Upper lobe of right lung (tissue), 1 donor: ENCODE measurements at places on chromosomes 5 and 9. TPM values are rescaled to one million over a fixed set of nuclear protein-coding genes. Genes with fewer than 3 reads are reported as not detected.

- H3K27ac ChIP-seq = no peak overlapping the region
- no peaks in the 10 kb centered on the region for H3K27me3 ChIP-seq
- DNase-seq = no peak
- H3K36me3 ChIP-seq = no peaks in the 10 kb centered on the region
Measured at GRCh38 chr5:91928754-91929521, 545.8 kb upstream of the ARRDC3 start.

GRCh38 chr5:101728933-101729332 lies 567.2 kb downstream of the SLCO4C1 start:
- H3K27ac ChIP-seq = no peak overlapping the region
- no peaks in the 10 kb centered on the region for H3K36me3 ChIP-seq
- H3K4me3 ChIP-seq = no peak overlapping the region
- DNase-seq = no peak

- no peak overlapping the region for H3K27ac ChIP-seq
- H3K4me1 ChIP-seq = no peaks in the 10 kb centered on the region
- H3K27me3 ChIP-seq = no peaks in the 10 kb centered on the region
- H3K36me3 ChIP-seq = no peaks in the 10 kb centered on the region
- H3K4me3 ChIP-seq = no peak overlapping the region
Measured at GRCh38 chr9:116312221-116312620, 158.6 kb downstream of the PAPPA start.

The HTR4 gene
- 0.43 TPM for total RNA-seq

The TRIM41 gene
- total RNA-seq = 26.9 TPM

- H3K4me1 ChIP-seq = no peaks in the 10 kb centered on the region
- H3K4me3 ChIP-seq = no peak overlapping the region
- no peak for DNase-seq
Measured at GRCh38 chr5:127409921-127410675, 107.3 kb upstream of the PRRC1 start.

- no peak for DNase-seq
- no peak overlapping the region for H3K4me3 ChIP-seq
- H3K27me3 ChIP-seq = no peaks in the 10 kb centered on the region
- H3K4me1 ChIP-seq = no peaks in the 10 kb centered on the region
- no peak overlapping the region for H3K27ac ChIP-seq
Measured at GRCh38 chr5:129426071-129426470, 34.0 kb upstream of the ADAMTS19 start.

DNA sequence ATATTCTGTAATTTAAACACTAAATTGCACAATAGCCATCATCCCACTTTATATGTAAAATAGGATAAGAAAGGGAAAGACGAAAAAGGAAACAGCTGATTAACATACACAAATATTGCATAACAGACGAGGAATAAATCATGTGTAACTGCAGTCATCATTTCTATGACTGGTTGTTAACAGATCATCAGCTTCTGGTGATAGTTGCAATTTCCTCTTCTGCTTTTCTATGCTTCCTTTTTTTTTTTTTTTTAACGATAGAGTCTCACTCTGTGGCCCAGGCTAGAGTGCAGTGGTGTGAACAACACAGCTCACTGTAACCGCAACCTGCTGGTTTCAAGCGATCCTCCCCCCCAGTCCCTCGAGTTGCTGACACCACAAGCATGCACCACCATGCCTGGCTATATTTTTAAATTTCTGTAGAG lies 22.5 kb upstream of the JAKMIP2 start:
- DNase-seq = peak; percentile 73
- no peaks in the 10 kb centered on the region for H3K27me3 ChIP-seq
- H3K27ac ChIP-seq = peak overlapping the region; percentile 34

DNA sequence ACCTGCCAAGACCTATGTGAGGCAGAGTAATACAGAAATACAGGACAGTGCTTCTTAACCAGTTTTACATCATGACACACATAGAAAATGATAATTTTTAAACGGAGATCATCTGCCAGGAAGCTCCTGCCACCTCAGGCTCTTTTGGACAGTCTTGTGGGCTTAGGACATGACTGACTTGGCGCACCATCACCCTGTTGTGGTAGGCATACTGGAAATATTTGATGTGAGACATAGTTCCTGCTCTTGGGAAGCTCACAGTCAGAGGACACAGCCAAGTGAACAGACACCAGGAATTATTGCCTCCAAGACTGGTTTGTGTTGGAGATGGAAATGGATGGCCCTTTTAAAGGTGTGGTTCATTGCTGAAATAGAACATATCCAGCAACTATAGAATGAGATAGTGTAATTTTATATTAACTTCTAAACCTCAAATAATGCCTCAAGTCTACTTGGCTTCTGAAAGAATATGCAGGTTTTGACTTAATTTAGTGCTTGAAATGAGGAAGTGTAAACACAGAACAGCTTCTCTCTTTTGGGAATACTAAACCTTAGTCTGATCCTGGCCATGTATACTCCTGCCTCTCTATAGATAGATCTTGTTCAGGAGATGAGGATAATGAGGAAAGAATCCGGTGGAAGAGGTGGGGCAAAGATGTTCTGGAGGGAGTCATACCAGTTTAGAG lies 19.7 kb downstream of the CPEB4 start:
- H3K27ac ChIP-seq = no peak overlapping the region
- no peak overlapping the region for H3K4me3 ChIP-seq
- H3K27me3 ChIP-seq = no peaks in the 10 kb centered on the region
- peaks cover 44% of the 10 kb centered on the region for H3K4me1 ChIP-seq
- peaks cover 24% of the 10 kb centered on the region for H3K36me3 ChIP-seq

DNA sequence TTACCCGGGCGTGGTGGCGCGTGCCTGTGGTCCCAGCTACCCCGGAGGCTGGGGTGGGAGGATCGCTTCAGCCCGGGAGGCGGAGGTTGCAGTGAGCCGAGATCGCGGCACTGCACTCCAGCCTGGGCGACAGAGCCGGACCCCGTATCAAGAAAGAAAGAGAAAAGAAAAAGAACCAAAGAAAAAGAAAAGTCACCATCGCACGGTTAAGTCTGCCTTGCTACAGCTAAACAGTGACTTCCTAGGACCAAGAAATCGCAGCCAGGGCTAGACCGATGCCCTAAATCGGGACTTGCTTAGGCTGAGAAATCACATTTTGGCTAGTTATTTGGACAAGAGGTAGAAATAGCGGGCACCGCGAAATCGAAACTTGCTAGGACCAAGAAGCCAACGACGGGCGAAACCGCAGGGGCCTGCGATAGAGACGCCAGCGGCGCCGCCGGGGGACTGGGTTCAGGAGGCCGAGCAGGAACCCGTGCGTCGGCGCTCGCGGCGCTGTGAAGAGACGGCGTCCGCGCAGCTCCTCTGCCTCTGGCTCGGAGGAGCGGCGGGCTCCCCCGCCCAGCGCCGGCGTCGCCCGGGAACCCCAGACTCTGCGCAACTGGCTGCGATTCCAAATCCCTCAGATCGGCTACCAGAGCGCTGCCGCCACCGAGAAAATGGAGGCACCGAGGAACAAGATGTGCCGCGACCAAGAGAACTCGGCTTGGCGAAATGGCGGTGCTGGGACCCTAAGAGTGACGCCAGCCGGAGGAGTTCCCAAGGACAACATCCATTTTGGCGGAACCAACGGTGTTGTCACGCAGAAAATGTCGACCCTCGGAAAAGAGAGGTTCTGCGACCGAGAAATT lies 26.1 kb upstream of the ANXA2R start:
- peak; percentile 90 for DNase-seq
- H3K36me3 ChIP-seq = peaks cover 15% of the 10 kb centered on the region
- H3K27ac ChIP-seq = peak overlapping the region; percentile 100
- H3K4me3 ChIP-seq = peak overlapping the region; percentile 90

The LCN15 gene
- total RNA-seq = not detected

DNA sequence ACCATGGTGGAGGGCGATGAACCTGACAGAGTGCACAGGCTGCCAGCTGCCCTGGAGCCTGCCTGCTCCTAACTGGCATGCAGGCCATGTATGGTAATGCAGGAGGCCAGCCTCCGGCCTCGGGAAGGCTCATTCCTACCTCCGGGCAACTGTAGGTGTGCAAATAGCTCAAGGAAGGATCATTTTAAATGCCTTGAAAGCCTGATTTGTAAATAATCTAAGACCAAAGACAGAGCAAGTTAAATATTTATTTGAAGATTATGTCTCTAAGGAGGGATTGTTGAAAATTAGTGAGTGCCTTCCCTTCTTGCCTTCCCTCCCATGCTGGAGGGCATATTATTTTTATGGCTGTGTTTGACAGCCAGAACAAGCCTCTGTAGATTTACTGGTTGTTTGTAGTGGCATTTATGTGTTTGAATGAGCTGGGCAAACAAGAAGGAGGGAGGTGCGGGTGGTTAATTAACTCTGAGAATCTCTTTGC lies 285.7 kb upstream of the TUT7 start:
- no peaks in the 10 kb centered on the region for H3K36me3 ChIP-seq
- no peak overlapping the region for H3K27ac ChIP-seq
- H3K27me3 ChIP-seq = peaks cover 24% of the 10 kb centered on the region
- no peak for DNase-seq
- no peak overlapping the region for H3K4me3 ChIP-seq

DNA sequence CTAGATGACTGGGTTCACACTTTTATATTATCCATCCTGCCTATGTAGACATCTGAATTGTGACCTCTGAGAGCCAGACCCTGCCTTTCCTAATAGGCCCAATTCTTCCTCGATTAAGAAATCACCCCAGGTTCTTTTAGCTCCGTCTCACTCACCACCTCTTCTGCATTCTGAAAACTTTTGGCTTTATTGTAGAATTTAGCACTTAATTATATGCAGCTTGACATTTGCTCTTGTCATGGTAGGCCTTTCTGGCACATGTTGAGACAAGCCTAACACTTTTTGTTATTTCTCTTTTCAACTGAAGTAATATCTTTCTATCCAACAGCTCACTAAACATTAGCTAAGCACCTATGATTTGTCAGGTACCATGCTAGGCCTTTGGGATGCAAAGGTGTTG lies 163.3 kb downstream of the INSYN2B start:
- H3K4me3 ChIP-seq = no peak overlapping the region
- no peaks in the 10 kb centered on the region for H3K36me3 ChIP-seq
- H3K27me3 ChIP-seq = no peaks in the 10 kb centered on the region
- no peaks in the 10 kb centered on the region for H3K4me1 ChIP-seq

The CXCL14 gene
- total RNA-seq = 0.38 TPM

DNA sequence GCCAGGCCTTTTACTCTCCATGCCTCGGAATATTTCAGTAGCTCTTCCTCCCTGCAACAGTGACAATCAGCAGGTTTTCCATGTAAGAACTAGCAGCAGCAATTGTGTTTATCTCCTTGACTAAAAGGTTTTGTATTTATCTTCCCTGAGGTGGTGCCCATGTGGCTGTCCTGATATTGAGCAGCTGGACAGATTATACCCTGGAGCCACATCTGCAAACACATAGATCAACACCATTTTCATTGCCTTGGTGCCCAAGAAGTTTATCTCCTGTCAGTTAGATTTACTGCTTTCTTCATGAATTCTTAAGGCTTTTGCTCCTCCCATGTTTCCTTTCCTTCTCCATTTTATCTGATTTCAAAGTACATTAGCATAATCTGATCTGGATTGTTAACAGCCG lies 378.4 kb downstream of the SPATA31D1 start:
- no peaks in the 10 kb centered on the region for H3K27me3 ChIP-seq
- no peak for DNase-seq
- H3K4me3 ChIP-seq = no peak overlapping the region
- H3K36me3 ChIP-seq = no peaks in the 10 kb centered on the region
- H3K4me1 ChIP-seq = no peaks in the 10 kb centered on the region

- H3K27ac ChIP-seq = no peak overlapping the region
- H3K36me3 ChIP-seq = peaks cover 14% of the 10 kb centered on the region
- peaks cover 13% of the 10 kb centered on the region for H3K27me3 ChIP-seq
- peaks cover 4% of the 10 kb centered on the region for H3K4me1 ChIP-seq
- DNase-seq = no peak
- peak overlapping the region; percentile 11 for H3K4me3 ChIP-seq
Measured at GRCh38 chr9:127754099-127755060, 19.3 kb upstream of the TOR2A start.

GRCh38 chr9:109870365-109870764 lies 90.4 kb downstream of the PALM2AKAP2 start:
- DNase-seq = no peak
- H3K4me3 ChIP-seq = no peak overlapping the region
- H3K27ac ChIP-seq = no peak overlapping the region
- H3K36me3 ChIP-seq = no peaks in the 10 kb centered on the region
- H3K4me1 ChIP-seq = no peaks in the 10 kb centered on the region

DNA sequence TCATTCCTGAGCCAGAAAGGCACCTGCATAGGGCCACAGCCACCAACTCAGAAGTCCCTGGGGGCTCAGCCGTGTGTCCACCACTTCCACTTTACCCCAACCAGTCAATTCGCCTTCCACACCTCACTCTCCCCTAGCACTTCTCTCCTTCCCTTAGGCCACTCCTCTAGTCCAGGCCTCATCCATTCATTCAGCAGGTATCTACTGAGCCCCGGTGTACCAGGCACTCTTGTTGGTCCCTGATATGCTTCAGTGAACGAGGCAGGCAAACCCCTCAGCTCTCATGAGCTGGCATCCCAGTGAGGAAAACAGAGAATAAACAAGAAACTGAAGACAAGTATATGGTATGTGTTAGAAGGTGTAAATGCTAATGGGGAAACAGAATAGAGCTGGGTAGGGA lies 28.7 kb downstream of the NDUFA8 start:
- no peak overlapping the region for H3K4me3 ChIP-seq
- peak; percentile 16 for DNase-seq
- H3K27ac ChIP-seq = no peak overlapping the region
- no peaks in the 10 kb centered on the region for H3K36me3 ChIP-seq
- peaks cover 13% of the 10 kb centered on the region for H3K4me1 ChIP-seq
- H3K27me3 ChIP-seq = peaks cover 16% of the 10 kb centered on the region

DNA sequence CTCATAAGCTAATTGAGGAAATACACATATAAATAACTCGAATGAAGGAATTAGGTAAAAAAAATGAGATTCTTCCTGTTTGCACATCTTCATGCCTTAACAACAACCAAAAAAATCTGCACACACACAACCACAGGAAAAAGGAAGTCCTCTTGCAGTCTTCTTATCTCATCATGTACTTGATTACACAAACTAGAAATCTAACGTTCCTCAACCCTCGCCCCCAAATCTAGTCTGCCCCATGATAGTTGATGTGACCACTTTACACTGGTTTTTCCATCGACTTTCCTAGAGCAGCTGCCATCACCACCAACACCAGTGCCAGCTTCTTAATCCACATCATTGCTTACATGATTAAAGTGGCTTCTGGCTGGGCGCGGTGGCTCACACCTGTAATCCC lies 31.2 kb upstream of the RNU6ATAC start:
- no peaks in the 10 kb centered on the region for H3K36me3 ChIP-seq
- H3K27me3 ChIP-seq = no peaks in the 10 kb centered on the region
- no peak for DNase-seq
- H3K4me1 ChIP-seq = no peaks in the 10 kb centered on the region

The LCN9 gene
- not detected for total RNA-seq

The SAPCD2 gene
- total RNA-seq = 0.84 TPM
